ENCODE measurements at places on chromosomes 12 and 14. TPM values are rescaled to one million over a fixed set of nuclear protein-coding genes. Genes with fewer than 3 reads are reported as not detected.

Gene MEG3
- 32.5 TPM for total RNA-seq

Gene KERA
- not detected for total RNA-seq

Gene BEST3
- under 0.01 TPM for total RNA-seq

Gene ENDOU
- under 0.01 TPM for total RNA-seq

Gene COCH
- 0.28 TPM for total RNA-seq

Gene ABCB9
- 5.6 TPM for total RNA-seq

Gene GARIN6
- total RNA-seq, result not detected

Gene HPD
- 0.18 TPM for total RNA-seq

DNA sequence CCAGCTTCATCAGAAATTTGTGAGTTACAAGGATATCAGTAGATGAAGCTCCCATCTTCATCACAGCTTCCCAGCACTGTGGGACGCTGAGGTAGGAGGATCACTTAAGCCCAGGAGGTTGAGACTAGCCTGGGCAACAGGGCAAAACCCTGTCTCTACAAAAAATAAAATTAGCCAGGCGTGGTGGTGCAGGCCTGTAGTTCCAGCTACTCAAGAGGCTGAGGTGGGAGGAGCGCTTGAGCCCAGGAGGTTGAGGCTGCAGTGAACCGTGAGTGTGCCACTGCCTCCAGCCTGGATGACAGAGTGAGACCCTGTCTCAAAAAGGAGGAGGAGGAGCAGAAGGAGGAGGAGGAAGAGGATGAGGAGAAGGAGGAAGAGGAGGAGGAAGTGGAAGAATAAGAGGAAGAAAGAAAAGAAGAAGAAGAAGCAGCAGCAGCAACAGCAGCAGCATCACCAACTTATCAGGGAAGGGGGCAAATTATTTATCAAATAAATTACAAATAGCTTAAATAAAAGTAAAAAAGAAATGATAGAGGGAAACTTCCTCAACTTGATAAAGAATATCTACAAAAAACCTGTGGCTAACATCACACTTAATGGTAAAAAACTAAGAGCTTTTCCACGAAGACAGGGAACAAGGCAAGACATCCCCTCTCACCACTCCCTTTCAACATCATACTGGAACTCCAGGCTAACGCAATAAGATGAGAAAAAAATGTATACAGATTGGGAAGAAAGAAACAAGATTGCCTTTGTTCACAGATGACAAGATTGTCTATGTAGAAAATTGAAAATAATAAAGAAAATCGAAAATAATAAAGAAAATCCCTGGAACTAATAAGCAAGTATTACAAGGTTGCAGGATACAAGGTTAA lies 69.6 kb downstream of the NINJ2 start:
- DNase-seq, result no peak
- no peaks in the 10 kb centered on the region for H3K36me3 ChIP-seq
- no peak overlapping the region for H3K27ac ChIP-seq
- H3K4me3 ChIP-seq, result no peak overlapping the region
- H3K27me3 ChIP-seq, result peaks cover 48% of the 10 kb centered on the region

GRCh38 chr12:3752096-3752709 lies 706 bp downstream of the CRACR2A start:
- no peak for DNase-seq
- peaks cover 24% of the 10 kb centered on the region for H3K27me3 ChIP-seq
- H3K4me1 ChIP-seq, result no peaks in the 10 kb centered on the region
- H3K27ac ChIP-seq, result no peak overlapping the region
- no peak overlapping the region for H3K4me3 ChIP-seq

GRCh38 chr14:90782892-90783291 lies 33.3 kb downstream of the TTC7B start:
- H3K27ac ChIP-seq, result no peak overlapping the region
- no peaks in the 10 kb centered on the region for H3K27me3 ChIP-seq
- peaks cover 20% of the 10 kb centered on the region for H3K36me3 ChIP-seq
- no peak overlapping the region for H3K4me3 ChIP-seq

DNA sequence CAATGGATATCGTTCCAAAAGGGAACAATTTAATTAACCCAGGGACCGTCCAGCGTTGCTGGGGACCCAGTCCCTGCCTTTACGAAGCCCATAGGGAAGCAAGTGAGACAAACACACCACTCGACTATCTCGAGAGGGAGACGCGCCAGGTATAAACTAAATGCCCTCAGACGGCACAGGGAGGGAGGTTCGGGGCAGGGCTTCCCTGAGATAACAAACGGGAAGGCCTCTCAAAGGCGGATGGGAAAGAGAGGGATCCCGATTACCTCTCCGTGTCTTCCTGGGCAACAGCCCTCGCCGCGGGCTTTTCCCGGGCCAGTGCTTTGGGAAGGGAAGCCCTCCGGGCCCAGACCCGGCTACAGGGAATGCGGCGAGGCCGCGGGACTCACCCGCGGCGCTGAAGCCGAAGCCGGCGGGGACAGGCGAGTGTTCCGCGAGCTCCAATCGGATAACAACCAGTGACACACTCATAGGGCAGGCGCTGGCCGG lies 390 bp downstream of the BRAP start:
- DNase-seq, result no peak
- peaks cover 16% of the 10 kb centered on the region for H3K36me3 ChIP-seq
- peak overlapping the region; percentile 47 for H3K27ac ChIP-seq
- peak overlapping the region; percentile 97 for H3K4me3 ChIP-seq
- peaks cover 2% of the 10 kb centered on the region for H3K4me1 ChIP-seq
- H3K27me3 ChIP-seq, result no peaks in the 10 kb centered on the region

DNA sequence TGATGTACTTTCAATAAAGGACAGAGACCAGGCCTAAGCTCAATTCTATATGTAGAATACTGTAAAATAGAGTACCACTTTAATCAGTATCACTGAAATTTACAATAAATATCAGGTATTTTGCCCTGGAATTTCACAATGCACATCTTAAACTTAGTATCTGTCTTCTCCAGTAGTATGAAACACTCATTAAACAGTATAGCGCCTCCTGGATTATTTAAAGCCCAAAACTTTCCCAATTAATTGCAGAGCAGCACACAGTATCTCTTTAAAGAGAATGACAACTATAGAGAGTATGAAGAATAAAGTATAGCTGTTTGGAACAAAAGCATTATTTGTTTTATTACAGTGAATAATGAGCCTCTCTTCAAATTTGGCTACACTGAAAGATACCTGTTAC lies 80.2 kb downstream of the BHLHE41 start:
- no peak overlapping the region for H3K27ac ChIP-seq
- H3K36me3 ChIP-seq, result no peaks in the 10 kb centered on the region
- no peaks in the 10 kb centered on the region for H3K27me3 ChIP-seq

DNA sequence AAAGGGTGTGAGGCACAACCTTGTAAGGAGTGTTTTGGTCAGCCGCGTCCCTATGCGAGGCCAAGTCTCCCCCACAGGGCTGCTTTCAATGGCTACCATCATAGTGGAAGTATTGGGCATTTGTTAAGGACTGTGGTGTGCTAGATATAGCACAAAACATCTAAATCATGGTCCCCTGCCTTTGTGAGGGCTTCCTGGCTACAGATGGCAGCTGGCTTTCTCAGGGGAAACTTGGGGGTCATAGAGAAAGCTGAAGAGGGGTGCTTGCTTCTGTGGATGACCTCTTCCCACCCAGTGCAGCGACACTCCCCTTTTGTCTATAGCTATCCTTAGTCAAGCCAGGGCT lies 315.8 kb downstream of the ZFP36L1 start:
- peaks cover 9% of the 10 kb centered on the region for H3K4me1 ChIP-seq
- no peaks in the 10 kb centered on the region for H3K36me3 ChIP-seq
- H3K27me3 ChIP-seq, result no peaks in the 10 kb centered on the region

DNA sequence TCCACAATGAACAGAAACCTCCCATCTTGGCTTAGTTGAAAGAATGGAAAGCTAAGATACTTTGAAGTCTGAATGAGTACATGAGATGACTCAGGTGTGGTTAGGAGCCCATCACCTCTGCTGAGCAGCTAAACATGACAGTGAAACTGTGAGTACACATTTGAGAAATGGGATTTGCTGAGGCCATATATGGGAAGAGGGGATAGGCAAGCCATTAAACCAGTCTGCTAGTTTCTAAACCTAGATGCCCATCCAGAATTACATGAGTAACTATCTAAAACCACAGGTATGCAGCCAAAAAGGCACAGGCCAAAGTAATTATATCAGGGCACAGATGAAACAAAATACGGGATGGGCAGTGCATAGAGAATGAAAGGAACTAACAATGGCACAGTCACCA lies 41.2 kb downstream of the NKX2-1 start:
- no peaks in the 10 kb centered on the region for H3K27me3 ChIP-seq
- H3K4me1 ChIP-seq, result no peaks in the 10 kb centered on the region
- H3K4me3 ChIP-seq, result no peak overlapping the region

- H3K4me1 ChIP-seq, result no peaks in the 10 kb centered on the region
- no peak for DNase-seq
- no peak overlapping the region for H3K4me3 ChIP-seq
- H3K27ac ChIP-seq, result no peak overlapping the region
Measured at GRCh38 chr14:39293629-39294028, 59.9 kb downstream of the MIA2 start.

DNA sequence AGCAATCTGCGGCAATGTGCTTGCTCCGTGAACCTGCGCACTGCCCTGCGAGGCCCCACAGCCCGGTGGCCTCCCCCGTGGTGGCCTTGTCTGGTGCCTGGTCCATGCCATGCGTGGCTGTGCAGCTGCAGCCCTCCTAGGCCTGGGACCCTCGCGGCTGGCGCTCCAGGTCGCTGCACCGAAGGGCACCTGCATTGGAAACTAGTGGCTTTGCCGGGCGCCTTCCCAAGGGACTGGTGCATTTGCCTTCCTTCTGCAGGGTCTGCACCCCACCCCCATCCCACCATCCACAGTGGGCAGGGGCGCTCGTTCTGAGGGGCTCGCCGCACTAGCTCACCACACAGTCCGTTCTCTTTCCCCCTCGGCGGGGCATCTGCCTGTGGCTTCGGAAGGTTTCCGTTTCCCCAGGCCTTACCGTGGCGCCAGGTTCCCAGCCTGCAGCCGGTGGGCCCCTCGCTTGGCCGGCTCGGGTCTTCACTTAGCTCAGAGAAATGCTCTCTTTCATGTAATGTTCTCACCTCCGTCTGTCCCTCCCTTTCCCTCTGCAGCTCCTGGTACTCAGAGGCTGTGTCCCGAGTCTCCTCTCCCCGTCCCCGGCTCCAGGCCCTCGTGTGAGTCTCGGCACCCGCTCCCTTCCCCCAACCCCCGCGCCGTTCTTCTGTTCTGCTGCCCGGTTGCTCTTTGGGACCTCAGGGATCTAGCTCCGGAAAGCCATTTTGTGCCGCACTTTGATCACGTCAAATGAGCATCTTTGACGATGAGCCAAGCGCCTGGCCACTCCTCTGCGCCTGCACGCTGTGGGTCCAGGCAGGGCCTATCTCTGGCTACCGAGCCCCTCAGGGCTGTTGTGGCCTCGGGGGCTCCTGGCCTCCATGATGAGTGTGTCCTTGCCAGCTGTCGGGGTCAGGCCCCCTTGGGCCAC lies 31.9 kb downstream of the JAG2 start:
- no peaks in the 10 kb centered on the region for H3K4me1 ChIP-seq
- no peak for DNase-seq
- H3K36me3 ChIP-seq, result no peaks in the 10 kb centered on the region

DNA sequence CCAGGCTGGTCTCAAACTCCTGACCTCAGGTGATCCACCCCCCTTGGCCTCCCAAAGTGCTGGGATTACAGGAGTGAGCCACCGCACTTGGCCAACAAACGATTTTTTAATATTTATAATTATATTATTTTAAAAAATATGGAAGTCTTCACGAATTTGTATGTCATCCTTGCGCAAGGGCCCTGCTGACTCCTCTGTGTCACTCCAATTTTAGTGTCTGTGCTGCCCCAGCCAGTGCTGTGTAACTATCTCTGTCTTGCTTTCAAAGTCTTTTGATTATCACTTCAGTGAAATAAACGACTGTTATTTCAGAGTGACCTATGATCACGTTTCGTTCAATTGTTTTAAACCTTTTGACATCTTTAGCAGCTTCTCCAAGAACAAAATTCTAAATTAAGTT lies 13.1 kb upstream of the MMP17 start:
- DNase-seq, result no peak
- H3K4me1 ChIP-seq, result no peaks in the 10 kb centered on the region
- no peaks in the 10 kb centered on the region for H3K36me3 ChIP-seq
- no peak overlapping the region for H3K27ac ChIP-seq

- DNase-seq, result no peak
- no peak overlapping the region for H3K27ac ChIP-seq
- peaks cover 21% of the 10 kb centered on the region for H3K4me1 ChIP-seq
- no peak overlapping the region for H3K4me3 ChIP-seq
- no peaks in the 10 kb centered on the region for H3K36me3 ChIP-seq
- no peaks in the 10 kb centered on the region for H3K27me3 ChIP-seq
Measured at GRCh38 chr12:124742111-124742510, 121.6 kb downstream of the SCARB1 start.

DNA sequence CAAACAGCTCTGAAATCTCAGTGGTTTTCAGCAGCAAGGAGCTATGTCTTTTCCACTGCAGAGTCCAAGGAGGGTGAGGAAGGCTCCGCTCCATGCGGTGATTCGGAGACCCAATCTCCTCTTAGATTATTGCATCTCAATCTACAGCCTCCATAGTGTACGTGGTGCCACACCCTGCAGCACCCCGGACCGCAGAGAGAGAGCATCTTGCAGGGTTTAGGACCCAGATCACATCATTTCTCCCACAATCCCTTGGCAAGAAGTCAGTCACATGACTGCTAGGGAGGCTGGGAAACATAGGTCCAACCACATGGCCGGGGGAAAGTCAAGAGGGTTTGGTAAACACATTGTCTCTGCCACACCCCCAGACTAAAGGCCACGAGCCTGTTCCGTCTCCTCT lies 209.4 kb upstream of the TMEM132C start:
- no peak overlapping the region for H3K4me3 ChIP-seq
- no peaks in the 10 kb centered on the region for H3K4me1 ChIP-seq
- no peaks in the 10 kb centered on the region for H3K27me3 ChIP-seq
- H3K27ac ChIP-seq, result no peak overlapping the region

- no peaks in the 10 kb centered on the region for H3K36me3 ChIP-seq
- peaks cover 44% of the 10 kb centered on the region for H3K4me1 ChIP-seq
- peak; percentile 99 for DNase-seq
- no peaks in the 10 kb centered on the region for H3K27me3 ChIP-seq
Measured at GRCh38 chr12:3168223-3169221, 91.3 kb downstream of the TSPAN9 start.

DNA sequence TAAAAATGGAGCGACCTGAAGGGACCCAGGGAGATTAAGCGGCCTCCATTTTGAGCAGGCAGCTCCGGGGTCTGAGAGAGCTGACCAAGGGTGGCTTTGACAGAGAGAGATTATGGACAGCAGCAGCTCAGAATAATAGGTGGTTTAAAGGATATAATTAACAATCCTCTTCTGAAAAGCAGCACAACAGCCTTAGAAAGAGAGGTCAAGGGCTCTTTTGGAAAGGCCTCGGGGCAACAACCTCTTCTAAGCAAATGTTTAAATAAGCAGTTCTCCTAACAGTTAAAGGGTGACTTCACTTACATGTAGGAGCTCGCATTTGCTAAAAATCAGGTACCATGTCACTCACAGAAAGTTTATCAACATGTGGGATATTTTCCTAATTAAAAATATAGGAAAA lies 87.2 kb upstream of the FRMD6 start:
- no peaks in the 10 kb centered on the region for H3K36me3 ChIP-seq
- H3K27me3 ChIP-seq, result no peaks in the 10 kb centered on the region
- peaks cover 21% of the 10 kb centered on the region for H3K4me1 ChIP-seq

- no peak for DNase-seq
- H3K27ac ChIP-seq, result no peak overlapping the region
- no peaks in the 10 kb centered on the region for H3K27me3 ChIP-seq
- H3K4me1 ChIP-seq, result no peaks in the 10 kb centered on the region
- no peak overlapping the region for H3K4me3 ChIP-seq
Measured at GRCh38 chr12:71191509-71192196, 33.9 kb upstream of the TSPAN8 start.

Measured in IMR-90 (cell line).